ENCODE measurements at places on chromosomes 5 and 9. TPM values are rescaled to one million over a fixed set of nuclear protein-coding genes. Genes with fewer than 3 reads are reported as not detected.
A peak's percentile ranks its signal among the peaks of the same experiment; 100 is the strongest.

DNA sequence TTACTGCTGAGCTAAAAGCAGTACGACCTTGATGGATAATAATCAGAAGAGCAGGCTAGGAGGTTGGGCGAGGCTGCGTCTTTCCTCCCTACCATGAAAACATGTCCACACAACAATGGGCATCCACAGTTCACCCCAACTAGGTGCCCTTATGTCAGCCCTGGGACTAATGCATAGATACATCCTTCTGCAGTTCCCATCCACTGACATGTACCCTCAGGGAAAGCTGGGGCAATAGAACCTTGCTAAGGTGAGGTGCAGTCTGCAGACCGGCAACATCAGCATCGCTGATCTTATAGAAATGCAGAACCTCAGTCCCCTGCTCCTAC, 697 bp upstream of the PRUNE2 start:
- no peak for DNase-seq
- no peaks in the 10 kb centered on the region for H3K36me3 ChIP-seq

- H3K36me3 ChIP-seq: no peaks in the 10 kb centered on the region
- no peak overlapping the region for H3K27ac ChIP-seq
- H3K27me3 ChIP-seq: no peaks in the 10 kb centered on the region
Observed at GRCh38 chr9:89864257-89864656, 259.4 kb downstream of the GADD45G start.

DNA sequence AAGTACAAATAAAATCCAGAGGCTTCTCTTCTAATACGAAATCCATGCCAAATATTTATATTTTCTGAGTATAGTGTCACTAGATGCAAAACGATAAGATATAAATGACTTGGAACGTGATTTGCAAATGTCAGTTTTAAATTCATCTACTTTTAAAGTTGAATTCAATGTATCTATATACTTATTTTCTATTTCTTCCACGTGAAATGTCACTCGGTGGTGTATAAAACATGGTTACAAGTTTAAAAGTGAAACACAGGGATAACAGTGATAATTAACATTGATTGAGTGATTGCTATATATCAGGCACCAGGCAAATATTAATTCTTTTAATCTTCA, 54.8 kb downstream of the HINT1 start:
- no peaks in the 10 kb centered on the region for H3K4me1 ChIP-seq
- no peak overlapping the region for H3K4me3 ChIP-seq
- H3K27ac ChIP-seq: no peak overlapping the region
- no peak for DNase-seq
- H3K36me3 ChIP-seq: no peaks in the 10 kb centered on the region

GRCh38 chr5:2442496-2443354, 308.8 kb downstream of the IRX2 start:
- H3K27ac ChIP-seq: no peak overlapping the region
- no peak for DNase-seq
- H3K36me3 ChIP-seq: no peaks in the 10 kb centered on the region

DNA sequence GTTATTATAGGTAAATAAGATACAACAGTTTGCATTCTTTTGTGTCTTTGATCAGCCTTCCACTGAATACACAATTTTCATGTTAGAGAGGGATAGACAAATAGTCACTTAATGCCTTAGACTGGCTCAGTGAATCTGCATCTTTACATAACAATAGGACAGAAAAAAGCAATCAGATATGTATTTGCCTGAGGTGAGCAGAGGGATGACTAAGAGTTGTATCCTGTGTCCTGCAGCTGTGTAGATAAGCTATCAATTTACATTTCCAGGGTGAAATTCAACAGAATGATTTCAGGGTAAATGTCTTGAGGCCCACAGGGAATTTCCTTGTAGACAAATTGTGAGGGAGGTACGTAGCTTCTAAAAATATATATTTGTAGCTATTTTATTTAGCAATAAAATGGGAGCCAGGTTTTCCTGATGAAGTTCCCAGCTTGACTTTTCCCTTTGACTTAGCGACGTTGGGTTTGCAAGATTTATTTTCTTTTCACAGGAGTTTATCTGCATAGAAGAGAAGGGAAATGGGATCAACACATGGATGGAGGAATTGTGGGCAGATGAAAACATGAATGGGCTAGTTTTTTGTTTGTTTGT, 586.1 kb upstream of the CDH6 start:
- no peaks in the 10 kb centered on the region for H3K27me3 ChIP-seq
- no peaks in the 10 kb centered on the region for H3K4me1 ChIP-seq
- no peak overlapping the region for H3K4me3 ChIP-seq
- no peak overlapping the region for H3K27ac ChIP-seq

DNA sequence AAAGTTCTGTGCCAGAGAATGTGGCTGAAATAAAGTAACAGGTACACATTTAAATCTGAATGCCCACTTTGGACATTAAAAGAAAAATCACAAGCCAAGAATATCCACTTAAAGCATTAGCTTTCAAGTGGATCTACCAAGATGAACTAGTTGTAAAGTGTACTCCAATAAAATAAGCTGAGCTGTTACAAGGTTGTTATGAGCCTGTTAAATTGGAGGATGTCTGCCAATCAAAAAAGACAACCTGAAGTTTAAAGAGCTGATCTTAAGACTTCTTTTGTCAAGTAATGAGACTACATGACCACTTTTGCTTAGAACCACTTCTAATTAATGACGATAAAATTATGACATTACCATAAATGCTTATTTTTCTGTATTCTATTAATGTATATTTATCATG, 2.4 kb downstream of the FAM200C start:
- H3K36me3 ChIP-seq: peaks cover 11% of the 10 kb centered on the region
- peaks cover 25% of the 10 kb centered on the region for H3K4me1 ChIP-seq
- DNase-seq: no peak

- DNase-seq: peak; percentile 68
- H3K36me3 ChIP-seq: peaks cover 15% of the 10 kb centered on the region
- H3K27ac ChIP-seq: peak overlapping the region; percentile 4
- H3K4me1 ChIP-seq: no peaks in the 10 kb centered on the region
- no peaks in the 10 kb centered on the region for H3K27me3 ChIP-seq
Observed at GRCh38 chr9:4864234-4864661, 71.5 kb downstream of the RCL1 start.

GRCh38 chr9:72857624-72857996, 95.2 kb downstream of the ALDH1A1 start:
- H3K36me3 ChIP-seq: no peaks in the 10 kb centered on the region
- no peak overlapping the region for H3K27ac ChIP-seq
- H3K4me3 ChIP-seq: no peak overlapping the region
- no peaks in the 10 kb centered on the region for H3K27me3 ChIP-seq
- no peak for DNase-seq

- H3K36me3 ChIP-seq: no peaks in the 10 kb centered on the region
- no peak for DNase-seq
- H3K4me1 ChIP-seq: no peaks in the 10 kb centered on the region
- no peak overlapping the region for H3K27ac ChIP-seq
- H3K4me3 ChIP-seq: no peak overlapping the region
Observed at GRCh38 chr9:26500471-26500870, 392.1 kb downstream of the CAAP1 start.

DNA sequence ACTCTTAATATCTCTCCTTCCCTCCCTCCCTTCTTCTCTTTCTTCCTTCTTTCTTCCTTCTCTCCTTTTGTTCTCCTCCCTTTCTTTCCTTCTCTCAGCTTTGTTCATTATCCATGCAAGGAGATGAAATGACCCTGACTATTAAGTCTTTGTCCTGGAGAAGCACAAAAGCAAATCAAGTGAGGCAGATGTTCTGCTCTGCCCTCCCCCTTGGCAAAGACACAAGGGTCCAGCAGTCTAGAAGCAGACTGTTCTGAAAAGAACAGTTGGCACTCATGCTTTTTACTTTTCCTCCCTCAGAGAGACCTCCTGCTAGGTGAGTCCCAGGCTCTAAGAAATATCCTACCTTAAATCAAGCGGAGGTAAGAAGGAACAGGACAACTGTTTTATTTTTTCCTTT, 1067.6 kb upstream of the DMAC1 start:
- H3K4me1 ChIP-seq: no peaks in the 10 kb centered on the region
- DNase-seq: no peak
- no peak overlapping the region for H3K27ac ChIP-seq

GRCh38 chr9:18235181-18235908, 238.6 kb upstream of the ADAMTSL1 start:
- no peak for DNase-seq
- no peak overlapping the region for H3K4me3 ChIP-seq
- no peaks in the 10 kb centered on the region for H3K4me1 ChIP-seq

DNA sequence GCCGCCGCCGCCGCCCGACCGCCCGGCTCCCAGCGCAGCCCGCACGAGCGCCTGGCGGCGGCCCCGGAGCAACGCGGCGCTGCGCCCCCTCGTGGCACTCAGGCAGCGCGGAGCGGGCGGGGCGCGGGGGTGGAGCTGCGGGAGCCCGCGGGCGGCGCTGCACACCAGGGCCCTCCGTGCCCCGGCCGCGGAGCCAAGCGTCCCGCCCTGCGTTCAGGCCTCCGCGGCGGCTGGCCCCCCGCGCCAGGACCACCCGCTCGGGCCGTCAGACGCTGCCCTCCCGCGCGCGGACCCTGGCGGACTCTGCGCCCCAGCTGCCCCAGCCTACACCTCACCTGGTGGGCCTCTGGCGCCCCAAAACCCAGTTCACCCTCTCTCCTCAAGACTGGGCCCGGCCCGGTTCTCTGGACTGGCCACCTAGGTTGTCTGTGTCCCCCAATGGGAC, at the start of gene RASGEF1C:
RASGEF1C (minus strand) TSS at position 75 of the 445 bp plus-strand sequence. CDS start 71,159 bp downstream, outside the sequence.
- peaks cover 56% of the 10 kb centered on the region for H3K27me3 ChIP-seq
- H3K36me3 ChIP-seq: no peaks in the 10 kb centered on the region
- peak; percentile 71 for DNase-seq
- no peak within 1 kb of the TSS for H3K27ac ChIP-seq

GRCh38 chr9:90433398-90433941, 209.2 kb downstream of the DIRAS2 start:
- no peaks in the 10 kb centered on the region for H3K36me3 ChIP-seq
- no peaks in the 10 kb centered on the region for H3K4me1 ChIP-seq
- H3K27me3 ChIP-seq: peaks cover 4% of the 10 kb centered on the region
- peak overlapping the region; percentile 57 for H3K27ac ChIP-seq
- DNase-seq: peak; percentile 89

DNA sequence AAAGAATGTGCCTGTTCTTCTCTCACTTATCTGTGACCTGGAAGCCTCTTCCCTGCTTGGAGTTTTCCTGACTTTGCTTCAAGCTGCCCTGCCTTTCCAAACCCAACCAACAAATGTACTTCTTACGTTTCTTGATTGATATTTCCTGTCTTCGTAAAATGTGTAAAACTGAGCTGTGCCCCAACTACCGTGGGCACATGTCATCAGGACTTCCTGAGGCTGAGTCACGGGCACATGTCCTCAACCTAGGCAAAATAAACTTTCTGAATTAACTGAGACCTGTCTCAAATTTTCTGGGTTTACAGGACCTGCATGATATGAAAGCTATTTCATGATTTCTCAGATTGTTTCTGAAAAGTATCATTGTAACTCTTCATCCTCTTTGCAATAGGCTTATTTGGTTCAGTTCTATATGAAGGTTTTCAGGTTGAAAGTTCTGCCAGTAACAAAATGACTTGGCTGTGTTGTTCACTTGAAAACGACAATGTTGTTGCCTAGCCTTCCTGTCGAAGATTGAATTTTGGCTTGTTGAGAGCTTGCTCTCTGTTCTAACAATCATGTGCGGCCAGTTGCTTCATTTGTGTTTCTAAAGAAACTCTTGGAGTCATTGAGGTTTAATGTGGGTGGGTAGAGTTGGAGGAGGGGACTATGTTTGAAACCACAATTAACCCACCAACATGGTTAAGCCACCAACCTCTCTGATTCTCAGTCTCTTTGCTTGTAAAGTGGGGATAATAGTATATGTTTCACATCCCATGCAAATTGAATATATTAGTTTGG, 145.6 kb downstream of the FBXL7 start:
- H3K4me1 ChIP-seq: no peaks in the 10 kb centered on the region
- H3K4me3 ChIP-seq: no peak overlapping the region
- no peaks in the 10 kb centered on the region for H3K36me3 ChIP-seq

- H3K4me1 ChIP-seq: no peaks in the 10 kb centered on the region
- H3K27ac ChIP-seq: no peak overlapping the region
- peaks cover 6% of the 10 kb centered on the region for H3K36me3 ChIP-seq
- H3K4me3 ChIP-seq: no peak overlapping the region
- no peak for DNase-seq
Observed at GRCh38 chr5:90650767-90651166, 92.2 kb downstream of the ADGRV1 start.

GRCh38 chr5:77208507-77209163, 1.8 kb upstream of the PDE8B start:
- peaks cover 36% of the 10 kb centered on the region for H3K27me3 ChIP-seq
- peaks cover 9% of the 10 kb centered on the region for H3K4me1 ChIP-seq
- no peak overlapping the region for H3K27ac ChIP-seq
- H3K36me3 ChIP-seq: no peaks in the 10 kb centered on the region
- peak; percentile 50 for DNase-seq
- no peak overlapping the region for H3K4me3 ChIP-seq

DNA sequence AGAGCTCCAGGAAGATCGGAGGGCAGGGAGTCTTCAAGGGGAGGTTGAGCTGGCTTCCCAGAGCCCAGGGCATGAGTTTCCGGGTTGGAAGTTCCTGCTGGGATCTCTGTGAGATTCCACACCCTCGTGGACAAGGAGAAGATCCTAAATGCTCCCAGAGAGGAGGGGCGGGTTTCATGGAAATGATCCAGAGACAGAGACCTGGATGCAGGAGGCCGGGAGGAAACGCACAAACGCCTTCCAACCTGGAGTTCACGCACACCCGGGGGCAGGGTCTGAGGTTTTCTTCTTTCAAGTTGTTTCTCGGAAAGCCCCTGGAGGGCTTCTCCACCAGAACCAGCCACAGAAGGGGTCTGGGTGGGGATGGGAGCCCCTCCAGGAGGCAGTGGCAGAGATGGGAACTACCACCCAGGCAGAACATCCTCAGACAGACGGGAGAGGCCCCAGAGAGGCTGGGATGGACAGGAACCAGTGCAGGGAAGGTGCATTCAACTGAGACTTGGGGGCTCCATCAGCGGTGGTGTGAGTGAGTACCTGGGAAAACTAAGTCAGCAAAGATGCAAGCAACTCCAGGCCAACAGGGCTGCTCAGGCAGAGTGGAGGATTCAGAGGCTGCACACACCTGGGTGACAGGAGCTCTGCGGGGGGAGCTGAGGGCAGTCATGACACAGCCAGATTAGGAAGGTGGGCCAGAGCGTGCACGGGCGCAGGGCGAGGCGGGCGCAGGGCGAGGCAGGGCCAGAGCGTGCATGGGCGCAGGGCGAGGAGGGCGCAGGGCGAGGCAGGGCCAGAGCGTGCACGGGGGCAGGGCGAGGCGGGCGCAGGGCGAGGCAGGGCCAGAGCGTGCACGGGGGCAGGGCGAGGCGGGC, 52.1 kb upstream of the EXOC3 start:
- H3K27me3 ChIP-seq: no peaks in the 10 kb centered on the region
- H3K27ac ChIP-seq: no peak overlapping the region
- no peak for DNase-seq
- no peak overlapping the region for H3K4me3 ChIP-seq
- peaks cover 20% of the 10 kb centered on the region for H3K4me1 ChIP-seq
- H3K36me3 ChIP-seq: no peaks in the 10 kb centered on the region

- H3K27ac ChIP-seq: no peak overlapping the region
- no peak overlapping the region for H3K4me3 ChIP-seq
- H3K27me3 ChIP-seq: no peaks in the 10 kb centered on the region
- DNase-seq: no peak
Observed at GRCh38 chr9:77833561-77834429, 185.7 kb upstream of the GNA14 start.

Gene ITK
- total RNA-seq: 6.3 TPM

Gene CDC20B
- total RNA-seq: 0.24 TPM

Gene C7
- total RNA-seq: 237 TPM

Gene GPR107
- total RNA-seq: 43.0 TPM
